ENCODE measurements at places on chromosomes 1 and 21. TPM values are rescaled to one million over a fixed set of nuclear protein-coding genes. Genes with fewer than 3 reads are reported as not detected.

DNA sequence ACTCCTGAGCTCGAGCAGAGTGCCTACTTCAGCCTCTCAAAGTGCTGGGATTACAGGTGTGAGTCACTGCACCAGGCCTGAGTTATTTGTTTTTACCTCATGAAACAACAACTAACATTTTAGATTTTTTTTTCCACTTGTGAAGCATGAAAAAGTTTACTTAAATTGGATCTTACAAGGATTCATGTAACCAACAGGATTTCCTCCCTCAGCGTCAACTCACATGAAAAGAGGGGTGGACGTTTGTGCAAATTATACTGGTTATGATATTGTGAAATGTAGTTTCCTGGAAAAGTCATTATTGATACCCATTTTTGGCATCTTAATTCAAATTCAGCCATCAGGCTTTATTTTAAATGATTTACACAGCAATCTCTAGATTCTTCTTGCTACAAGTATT lies 6.5 kb downstream of the CNST start:
- no peaks in the 10 kb centered on the region for H3K27me3 ChIP-seq
- H3K4me1 ChIP-seq = peaks cover 61% of the 10 kb centered on the region
- H3K36me3 ChIP-seq = peaks cover 29% of the 10 kb centered on the region
- peak overlapping the region; percentile 75 for H3K27ac ChIP-seq

DNA sequence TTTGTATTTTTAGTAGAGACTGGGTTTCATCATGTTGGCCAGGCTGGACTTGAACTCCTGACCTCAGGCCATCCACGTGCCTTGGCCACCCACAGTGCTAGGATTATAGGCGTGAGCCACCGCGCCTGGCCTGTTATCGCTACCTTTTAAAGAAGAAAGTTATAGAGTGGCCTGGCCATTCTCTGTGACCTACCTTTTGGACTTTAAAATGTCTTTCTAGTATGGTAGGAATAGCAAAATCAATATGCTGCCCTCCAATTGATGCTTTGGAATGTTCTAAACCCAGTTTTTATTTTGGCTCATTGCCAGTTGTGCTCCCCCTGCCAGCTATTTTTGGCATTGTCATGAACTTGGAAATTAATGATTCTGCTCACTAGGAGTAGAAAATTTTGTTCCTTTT lies 19.9 kb downstream of the HIPK1 start:
- H3K4me3 ChIP-seq = no peak overlapping the region
- H3K27me3 ChIP-seq = no peaks in the 10 kb centered on the region
- peaks cover 41% of the 10 kb centered on the region for H3K36me3 ChIP-seq
- DNase-seq = no peak

DNA sequence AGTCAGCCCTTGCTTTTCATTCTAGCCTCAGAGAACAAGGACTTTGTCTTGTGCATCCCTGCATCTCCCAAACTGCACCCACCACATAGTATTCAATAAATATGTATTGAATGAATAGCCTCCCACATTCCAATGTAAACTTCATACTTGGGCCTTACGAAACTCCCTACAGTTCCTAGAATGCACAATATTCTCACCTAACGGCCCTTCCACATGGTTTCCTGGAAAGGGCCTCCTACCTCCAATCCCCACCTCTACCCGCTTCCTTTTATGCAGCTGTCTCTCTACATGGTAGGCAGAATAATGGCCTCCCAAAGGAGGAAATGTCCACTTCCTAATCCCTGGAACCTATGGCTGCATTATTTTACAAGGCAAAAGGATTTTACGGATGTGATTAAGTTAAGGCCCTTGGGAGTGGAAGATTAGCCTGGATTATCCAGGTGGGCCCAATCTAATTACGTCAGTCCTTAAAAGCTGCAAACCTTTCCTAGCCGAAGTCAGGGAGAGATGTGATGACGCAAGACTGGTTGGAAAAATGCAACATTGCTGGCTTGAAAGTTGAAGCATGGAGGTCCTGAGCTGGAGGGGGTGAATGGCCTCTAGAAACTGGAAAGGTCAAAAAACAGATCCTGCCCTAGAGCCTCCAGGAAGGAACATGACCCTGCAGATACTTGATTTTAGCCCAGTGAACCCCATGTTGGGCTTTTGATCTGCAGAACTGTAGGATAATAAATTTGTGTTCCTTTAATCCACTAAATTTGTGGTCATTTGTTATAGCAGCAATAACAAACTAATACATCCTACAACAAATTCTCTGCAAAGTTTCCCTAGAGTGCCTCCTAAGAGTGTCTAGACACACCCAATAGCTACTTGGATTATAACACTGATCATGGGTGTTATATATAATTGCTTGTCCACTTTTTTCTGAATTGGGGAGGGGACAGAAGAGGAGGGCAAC lies 5.2 kb upstream of the PIK3C2B start:
- no peak overlapping the region for H3K4me3 ChIP-seq
- DNase-seq = no peak
- no peaks in the 10 kb centered on the region for H3K36me3 ChIP-seq

GRCh38 chr21:28226563-28226962 lies 766.1 kb downstream of the LTN1 start:
- H3K36me3 ChIP-seq = no peaks in the 10 kb centered on the region
- DNase-seq = no peak
- H3K27ac ChIP-seq = no peak overlapping the region
- H3K4me1 ChIP-seq = no peaks in the 10 kb centered on the region
- H3K4me3 ChIP-seq = no peak overlapping the region

- no peaks in the 10 kb centered on the region for H3K27me3 ChIP-seq
- no peak overlapping the region for H3K27ac ChIP-seq
- no peaks in the 10 kb centered on the region for H3K4me1 ChIP-seq
- H3K4me3 ChIP-seq = no peak overlapping the region
Measured at GRCh38 chr1:104760017-104760416, 1010.3 kb downstream of the AMY1C start.

- H3K4me3 ChIP-seq = no peak overlapping the region
- H3K4me1 ChIP-seq = no peaks in the 10 kb centered on the region
- no peak overlapping the region for H3K27ac ChIP-seq
- peaks cover 4% of the 10 kb centered on the region for H3K27me3 ChIP-seq
- no peak for DNase-seq
Measured at GRCh38 chr1:39501666-39502065, 10.2 kb downstream of the BMP8A start.

DNA sequence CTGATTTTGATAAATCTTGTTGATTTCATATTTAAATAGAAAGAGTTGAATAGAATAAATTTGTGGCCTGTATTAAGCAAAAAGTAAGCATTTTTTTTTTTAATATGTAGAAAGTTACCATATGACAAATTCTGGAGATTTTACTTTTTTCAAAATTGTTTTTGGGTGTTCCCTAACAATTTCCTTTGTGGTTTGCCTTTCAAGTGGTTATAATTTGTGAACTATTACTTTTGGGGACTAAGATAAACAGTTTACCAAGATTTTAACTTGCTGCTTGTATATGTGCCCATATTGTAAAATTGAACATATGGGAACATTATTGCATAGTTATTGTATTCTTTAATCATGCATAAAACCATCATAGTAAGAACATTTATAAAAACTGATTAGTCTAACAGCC lies 34.6 kb downstream of the SLC30A7 start:
- H3K27ac ChIP-seq = peak overlapping the region; percentile 9
- DNase-seq = no peak
- H3K4me3 ChIP-seq = no peak overlapping the region
- peaks cover 51% of the 10 kb centered on the region for H3K4me1 ChIP-seq

DNA sequence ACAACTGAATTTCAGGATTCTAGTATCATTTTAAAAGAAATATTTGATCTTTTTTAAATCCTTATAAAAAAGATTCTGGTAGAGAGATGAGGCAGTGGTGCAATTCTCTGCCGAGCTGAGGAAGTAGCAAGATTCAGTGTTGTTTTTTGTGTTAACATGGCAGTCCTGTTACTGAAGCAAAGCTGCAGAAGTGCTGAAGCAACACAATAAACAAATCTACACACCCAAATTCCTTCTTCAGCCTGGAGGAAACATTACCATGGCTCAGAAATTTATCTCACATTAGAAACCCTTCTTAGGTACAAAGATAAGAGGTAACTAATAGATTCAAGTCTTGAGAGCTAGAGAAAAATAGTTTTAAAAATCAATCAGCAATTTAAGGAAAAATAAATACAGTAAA lies 216.0 kb downstream of the DENND1B start:
- no peaks in the 10 kb centered on the region for H3K27me3 ChIP-seq
- H3K4me1 ChIP-seq = no peaks in the 10 kb centered on the region
- H3K27ac ChIP-seq = no peak overlapping the region
- peaks cover 6% of the 10 kb centered on the region for H3K36me3 ChIP-seq
- H3K4me3 ChIP-seq = no peak overlapping the region
- no peak for DNase-seq

DNA sequence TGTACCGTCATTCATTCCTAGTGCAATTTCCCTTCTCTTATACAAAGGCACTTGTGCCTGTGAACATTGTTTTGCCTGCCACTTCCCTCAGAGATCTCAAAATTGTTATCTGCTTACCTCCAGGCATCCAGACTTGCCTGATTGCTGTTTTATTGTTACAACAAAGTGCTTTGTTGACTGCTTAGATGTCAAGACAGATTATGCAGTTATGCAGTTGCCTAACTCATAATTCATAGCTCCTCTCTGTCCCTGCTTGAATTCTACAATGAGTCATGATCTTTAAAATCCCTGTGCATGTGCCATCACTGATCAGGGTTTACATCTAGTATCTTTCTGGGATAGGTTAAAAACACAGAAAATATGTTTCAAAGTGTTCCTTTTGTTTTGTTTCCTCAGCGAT lies 24.5 kb downstream of the CXADR start:
- H3K27ac ChIP-seq = no peak overlapping the region
- peaks cover 3% of the 10 kb centered on the region for H3K27me3 ChIP-seq
- no peak for DNase-seq
- H3K4me1 ChIP-seq = no peaks in the 10 kb centered on the region
- H3K36me3 ChIP-seq = no peaks in the 10 kb centered on the region

DNA sequence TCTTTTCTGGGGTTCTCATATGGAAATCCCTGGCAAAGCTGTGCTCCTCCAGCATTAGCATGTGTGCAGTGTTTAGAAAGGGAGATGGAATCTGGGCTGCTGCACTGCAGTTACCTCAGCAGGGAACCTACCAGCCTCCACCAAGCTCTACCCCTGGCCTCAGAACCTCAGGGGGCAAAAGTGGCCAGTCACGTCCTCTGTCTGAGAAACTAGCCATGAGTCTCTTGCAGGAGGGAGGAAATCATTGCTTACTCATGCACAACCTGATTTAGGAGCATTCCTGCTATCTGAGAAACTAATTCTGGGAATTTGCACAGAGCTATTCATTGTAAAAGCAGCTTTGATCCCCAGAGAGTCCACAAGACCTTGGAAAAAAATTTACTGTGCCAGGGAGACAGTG lies 80.6 kb upstream of the IPO9 start:
- no peak overlapping the region for H3K27ac ChIP-seq
- H3K27me3 ChIP-seq = no peaks in the 10 kb centered on the region
- peaks cover 7% of the 10 kb centered on the region for H3K4me1 ChIP-seq

- H3K27ac ChIP-seq = peak overlapping the region; percentile 98
- H3K36me3 ChIP-seq = peaks cover 46% of the 10 kb centered on the region
- DNase-seq = peak; percentile 47
- peaks cover 67% of the 10 kb centered on the region for H3K4me1 ChIP-seq
Measured at GRCh38 chr1:89844241-89844807, 23.5 kb downstream of the LRRC8D start.

DNA sequence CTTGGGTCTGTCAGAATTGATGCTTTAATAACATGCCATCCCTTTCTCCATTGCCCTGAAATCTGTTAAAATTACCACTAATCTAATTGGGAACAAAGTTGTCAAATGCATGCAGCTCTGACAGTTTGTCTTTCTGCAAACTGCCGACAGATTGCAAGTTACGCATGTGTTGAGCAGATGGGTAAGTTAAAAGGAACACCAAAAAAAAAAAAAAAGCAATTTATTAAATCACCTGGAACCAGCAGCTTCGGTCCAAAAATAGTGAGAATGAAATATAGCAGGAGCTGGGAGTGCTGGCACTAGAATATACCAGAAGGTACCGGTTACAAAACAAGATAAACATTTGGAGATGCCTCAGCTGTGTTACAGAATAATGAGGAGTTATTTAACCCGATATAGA lies 149.6 kb upstream of the C1orf87 start:
- no peaks in the 10 kb centered on the region for H3K36me3 ChIP-seq
- DNase-seq = no peak
- peaks cover 2% of the 10 kb centered on the region for H3K4me1 ChIP-seq
- no peak overlapping the region for H3K27ac ChIP-seq
- H3K4me3 ChIP-seq = no peak overlapping the region
- peaks cover 2% of the 10 kb centered on the region for H3K27me3 ChIP-seq

Gene KRTAP12-2
- not detected for total RNA-seq

- no peak overlapping the region for H3K4me3 ChIP-seq
- H3K36me3 ChIP-seq = no peaks in the 10 kb centered on the region
- no peak overlapping the region for H3K27ac ChIP-seq
- no peaks in the 10 kb centered on the region for H3K4me1 ChIP-seq
- H3K27me3 ChIP-seq = peaks cover 12% of the 10 kb centered on the region
Measured at GRCh38 chr1:184462155-184462554, 75.3 kb downstream of the C1orf21 start.

DNA sequence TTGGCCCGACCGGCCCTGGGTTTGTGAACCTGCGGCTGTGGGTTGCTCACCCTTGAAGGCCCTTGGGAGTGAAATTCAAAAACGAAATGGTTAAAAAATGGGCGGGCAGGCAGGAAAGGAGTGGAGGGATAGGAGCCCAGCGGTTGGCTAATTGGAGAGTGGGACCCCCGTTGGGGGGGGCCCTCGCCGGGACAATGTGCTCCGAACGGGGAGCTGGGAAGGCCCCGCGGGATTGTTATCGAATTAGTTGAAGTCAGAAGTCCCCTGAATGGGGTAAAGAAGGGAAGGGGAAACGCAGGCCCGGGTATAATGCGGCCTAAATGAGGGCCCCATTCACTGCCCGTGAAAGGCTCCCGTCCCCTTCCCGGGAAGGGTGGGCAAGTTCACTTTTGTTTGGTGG lies 135.7 kb downstream of the PRDM16 start:
- DNase-seq = no peak
- no peaks in the 10 kb centered on the region for H3K4me1 ChIP-seq
- H3K36me3 ChIP-seq = no peaks in the 10 kb centered on the region
- H3K27me3 ChIP-seq = no peaks in the 10 kb centered on the region

DNA sequence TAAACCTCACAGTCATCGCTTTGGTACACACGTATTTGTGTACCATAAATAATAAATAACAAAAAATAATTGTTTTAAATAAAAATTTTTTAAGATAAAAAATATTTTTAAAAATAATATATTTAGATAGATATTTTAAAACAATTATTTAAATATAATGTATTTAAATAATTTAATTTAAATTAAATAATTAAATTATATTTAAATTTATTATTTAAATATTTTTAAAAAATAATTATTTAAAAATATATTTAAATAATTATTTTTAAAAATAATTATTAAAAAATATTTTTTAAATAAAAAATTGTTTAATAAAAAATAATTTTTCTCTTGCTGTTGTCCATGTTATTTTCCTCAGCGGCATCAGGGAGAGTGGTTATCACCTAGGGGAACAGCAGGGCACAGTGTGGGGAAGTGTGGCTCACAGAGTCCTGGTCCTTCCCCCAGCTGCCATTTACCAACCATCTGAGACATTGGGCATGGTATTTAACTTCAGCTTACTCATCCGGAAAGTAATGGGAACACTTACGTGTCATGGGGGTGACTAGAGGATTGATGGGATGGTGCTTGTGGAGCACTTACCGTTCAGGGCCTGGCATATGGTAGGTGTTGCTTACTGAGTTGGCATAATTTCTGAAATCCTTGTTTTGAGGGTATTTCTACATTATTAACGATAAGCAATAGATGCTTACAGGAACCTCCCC lies 92.9 kb upstream of the TSPAN2 start:
- no peak for DNase-seq
- H3K36me3 ChIP-seq = no peaks in the 10 kb centered on the region
- no peaks in the 10 kb centered on the region for H3K27me3 ChIP-seq

Gene S100A12
- not detected for total RNA-seq

- DNase-seq = no peak
- peaks cover 12% of the 10 kb centered on the region for H3K4me1 ChIP-seq
- peaks cover 3% of the 10 kb centered on the region for H3K36me3 ChIP-seq
- peaks cover 34% of the 10 kb centered on the region for H3K27me3 ChIP-seq
- no peak overlapping the region for H3K4me3 ChIP-seq
Measured at GRCh38 chr1:51329443-51330325, 678 bp downstream of the TTC39A start.
